Sigmoid colon (tissue), 7 donors: ENCODE measurements at places on chromosomes 4 and X. TPM values are rescaled to one million over a fixed set of nuclear protein-coding genes. Genes with fewer than 3 reads are reported as not detected.

- no peak for DNase-seq
Observed at GRCh38 chrX:140346729-140347128, 158.1 kb downstream of the SOX3 start.

- DNase-seq, result no peak
Observed at GRCh38 chr4:19455196-19455595, 796.5 kb upstream of the SLIT2 start.

- no peak for DNase-seq
Observed at GRCh38 chr4:142512161-142512560, 333.9 kb downstream of the INPP4B start.

DNA sequence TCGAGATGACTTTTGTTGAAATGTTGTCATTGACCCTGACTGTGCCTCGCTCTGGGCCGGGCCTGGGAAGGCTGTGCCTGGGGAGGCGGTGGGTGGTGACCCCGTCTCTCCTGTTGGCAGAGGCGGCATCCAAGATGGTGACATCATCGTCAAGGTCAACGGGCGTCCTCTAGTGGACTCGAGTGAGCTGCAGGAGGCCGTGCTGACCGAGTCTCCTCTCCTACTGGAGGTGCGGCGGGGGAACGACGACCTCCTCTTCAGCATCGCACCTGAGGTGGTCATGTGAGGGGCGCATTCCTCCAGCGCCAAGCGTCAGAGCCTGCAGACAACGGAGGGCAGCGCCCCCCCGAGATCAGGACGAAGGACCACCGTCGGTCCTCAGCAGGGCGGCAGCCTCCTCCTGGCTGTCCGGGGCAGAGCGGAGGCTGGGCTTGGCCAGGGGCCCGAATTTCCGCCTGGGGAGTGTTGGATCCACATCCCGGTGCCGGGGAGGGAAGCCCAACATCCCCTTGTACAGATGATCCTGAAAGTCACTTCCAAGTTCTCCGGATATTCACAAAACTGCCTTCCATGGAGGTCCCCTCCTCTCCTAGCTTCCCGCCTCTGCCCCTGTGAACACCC, 36.4 kb downstream of the HTRA3 start:
- peak; percentile 70 for DNase-seq

DNA sequence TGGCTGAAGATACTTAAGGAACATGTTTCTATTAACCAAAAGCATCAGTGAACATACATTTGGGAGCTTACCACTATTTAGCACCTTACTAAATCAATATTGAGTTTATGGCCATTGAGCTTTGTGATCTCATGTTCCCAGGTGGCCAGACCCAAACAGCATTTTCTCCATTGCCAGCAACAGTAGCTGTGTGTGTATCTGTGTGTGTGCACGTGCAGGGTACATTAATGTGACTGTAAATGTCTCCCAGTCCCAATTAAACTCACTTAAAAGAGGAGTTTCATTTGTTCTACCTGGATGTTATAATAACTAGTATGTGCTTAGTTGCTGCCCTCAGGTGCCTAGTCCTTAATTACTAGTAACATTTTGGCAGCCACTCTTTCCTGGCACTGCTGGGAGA, 282.4 kb downstream of the NR3C2 start:
- DNase-seq, result no peak

DNA sequence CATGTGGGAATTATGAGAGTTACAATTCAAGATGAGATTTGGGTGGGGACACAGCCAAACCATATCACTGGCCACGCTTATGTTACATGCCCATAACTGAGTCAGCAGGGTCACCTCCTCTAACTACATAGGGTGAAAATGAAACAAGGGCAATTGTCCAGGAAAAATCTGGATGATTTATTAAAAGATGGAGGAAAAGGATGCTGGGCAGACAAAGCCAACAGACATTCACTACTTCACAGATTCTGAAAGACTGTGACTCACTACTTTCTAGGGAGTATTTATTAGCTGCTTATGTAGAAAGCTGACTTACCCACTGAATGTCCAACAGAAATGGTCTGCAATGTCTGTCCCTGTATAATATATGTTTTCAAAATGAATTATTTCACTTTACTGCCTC, 72.4 kb downstream of the APBB2 start:
- DNase-seq, result no peak

DNA sequence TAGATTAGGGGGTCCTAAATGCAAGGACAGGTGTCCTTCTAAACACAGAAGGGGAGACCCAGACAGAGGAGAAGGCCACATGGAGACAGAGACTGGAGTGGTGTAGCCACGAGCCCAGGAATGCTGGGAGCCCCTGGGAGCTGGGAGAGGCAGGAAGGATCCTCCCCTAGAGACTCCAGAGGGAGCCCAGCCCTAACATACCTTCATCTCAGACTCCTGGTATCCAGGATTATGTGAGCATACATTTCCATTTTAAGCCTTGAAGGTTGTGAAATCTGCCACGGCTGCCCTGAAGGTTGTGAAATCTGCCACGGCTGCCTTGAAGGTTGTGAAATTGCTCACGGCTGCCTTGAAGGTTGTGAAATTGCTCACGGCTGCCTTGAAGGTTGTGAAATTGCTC, 148.4 kb downstream of the ASMT start:
- no peak for DNase-seq

DNA sequence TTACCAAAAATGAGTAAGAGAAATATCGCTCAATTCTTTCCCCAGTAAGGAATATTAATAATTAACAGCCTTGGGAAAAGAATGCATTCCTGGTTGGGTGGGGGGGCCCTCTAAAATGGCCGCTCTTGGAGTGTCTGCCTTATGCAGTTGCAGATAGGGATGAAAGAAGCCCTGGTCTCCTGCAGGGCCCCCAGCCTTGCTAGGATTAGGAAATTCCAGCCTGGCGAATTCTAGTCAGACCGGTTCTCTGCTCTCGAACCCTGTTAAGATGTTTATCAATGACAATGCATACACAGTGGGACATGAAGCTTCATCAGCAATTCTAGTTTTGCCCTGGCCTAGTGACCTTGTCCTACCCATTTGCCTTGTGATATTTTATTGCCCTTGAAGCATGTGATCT, 1047.7 kb upstream of the GRID2 start:
- no peak for DNase-seq

GRCh38 chr4:109179061-109179460, 123.4 kb downstream of the COL25A1 start:
- no peak for DNase-seq

DNA sequence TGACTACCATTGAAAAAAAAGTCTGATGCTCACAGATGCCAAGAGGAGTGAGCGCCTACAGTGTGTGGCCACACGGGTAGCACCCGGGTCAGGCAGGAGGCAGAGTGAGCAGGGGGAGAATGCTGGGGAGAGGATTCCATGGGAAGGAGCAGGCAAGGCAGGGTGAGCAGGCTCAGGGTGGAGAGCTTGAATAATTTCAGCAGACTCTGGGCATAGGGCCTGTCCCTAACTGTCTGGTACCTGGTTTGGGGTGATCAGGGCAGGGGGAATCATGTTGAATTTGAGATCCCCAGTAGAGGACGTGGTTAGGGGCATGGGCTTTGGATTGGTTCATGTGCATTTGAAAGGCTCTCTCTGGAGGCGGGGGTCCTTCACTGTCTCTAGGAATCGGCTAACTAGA, 51.2 kb upstream of the TLR3 start:
- DNase-seq, result no peak

DNA sequence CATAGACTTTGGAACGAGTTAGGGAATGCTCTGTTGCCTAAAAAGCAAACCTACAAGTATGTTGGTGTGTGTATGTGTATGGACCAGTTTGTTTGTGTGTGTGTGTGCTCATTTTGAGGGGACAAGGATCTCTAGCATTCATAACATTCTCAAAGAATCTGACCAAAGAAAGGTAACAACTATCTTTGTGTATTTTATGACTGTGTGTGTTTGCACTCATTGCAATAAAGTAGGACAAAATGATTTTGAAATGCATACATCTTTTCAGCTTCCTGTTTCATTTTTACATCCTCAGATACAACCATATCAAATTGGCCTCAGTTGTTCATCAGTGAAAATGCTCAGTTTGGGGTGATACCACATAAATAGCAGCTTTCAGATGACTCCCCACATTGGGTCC, 8.3 kb upstream of the XK start:
- no peak for DNase-seq

DNA sequence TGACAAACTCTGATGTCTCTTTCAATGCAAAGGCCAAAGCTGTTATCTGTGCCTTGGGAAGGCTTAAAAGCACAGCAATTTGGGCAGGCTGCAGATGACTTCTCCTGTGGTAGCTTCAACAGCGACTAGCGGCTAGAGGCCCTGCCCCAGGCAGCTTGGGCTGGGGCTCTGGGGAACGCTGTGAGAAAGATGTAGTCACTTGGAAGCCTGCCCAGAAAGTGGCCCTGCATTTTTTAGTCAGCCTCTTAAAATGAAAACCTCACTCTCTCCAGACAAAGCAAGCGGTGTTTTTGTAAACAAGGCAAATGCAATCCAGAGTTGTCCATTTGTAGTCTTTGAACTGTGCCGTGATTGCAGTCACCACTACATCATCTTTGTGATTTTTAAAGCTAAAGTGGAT, 27.5 kb downstream of the PCYT1B start:
- DNase-seq, result no peak

DNA sequence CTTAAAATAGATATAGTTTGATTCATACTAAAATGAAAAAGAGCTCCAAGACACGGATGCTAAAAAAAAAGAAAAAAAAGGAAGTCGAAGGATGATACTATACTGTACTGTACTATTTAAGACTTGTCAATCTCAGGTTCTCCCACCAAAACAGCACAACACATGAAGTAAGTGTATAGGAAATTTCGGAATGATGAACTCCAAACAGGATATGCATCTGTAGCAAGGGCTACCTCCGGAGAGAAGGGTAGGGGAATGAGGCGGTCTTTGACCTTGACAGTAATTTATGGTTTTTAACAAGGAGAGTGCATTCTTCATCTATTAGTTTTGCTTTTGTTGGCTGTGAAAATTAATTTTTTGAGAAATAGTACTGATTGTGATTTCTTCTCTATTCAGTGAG, 541 bp upstream of the FIP1L1 start:
- DNase-seq, result no peak

DNA sequence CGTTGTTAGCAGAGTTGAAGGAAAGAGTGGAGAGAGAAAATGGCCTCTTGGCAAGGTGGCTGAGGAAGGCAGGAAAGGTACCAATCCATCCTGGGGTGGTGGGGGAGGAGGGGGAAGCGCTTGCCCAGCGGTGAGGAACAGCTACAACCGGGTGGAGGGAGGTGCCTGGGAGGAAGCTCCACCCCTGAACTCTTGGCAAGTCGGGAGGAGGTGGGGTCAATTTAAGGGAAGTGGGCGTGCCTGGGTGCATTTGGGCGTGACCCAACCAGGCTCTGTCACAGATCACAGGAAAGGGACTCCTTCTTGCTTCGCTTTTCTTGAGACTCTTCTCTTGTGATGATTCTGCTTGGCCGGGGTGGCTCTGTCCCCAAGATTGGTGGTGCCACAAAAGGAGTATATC, 41.7 kb downstream of the BCORL1 start:
- DNase-seq, result peak; percentile 86

GRCh38 chrX:39133971-39134370, 332.7 kb downstream of the MID1IP1 start:
- DNase-seq, result no peak

GRCh38 chr4:113955948-113956347, 23.5 kb downstream of the ARSJ start:
- DNase-seq, result no peak

GRCh38 chrX:118976599-118977340, 2.4 kb downstream of the LONRF3 start:
- DNase-seq, result peak; percentile 80

DNA sequence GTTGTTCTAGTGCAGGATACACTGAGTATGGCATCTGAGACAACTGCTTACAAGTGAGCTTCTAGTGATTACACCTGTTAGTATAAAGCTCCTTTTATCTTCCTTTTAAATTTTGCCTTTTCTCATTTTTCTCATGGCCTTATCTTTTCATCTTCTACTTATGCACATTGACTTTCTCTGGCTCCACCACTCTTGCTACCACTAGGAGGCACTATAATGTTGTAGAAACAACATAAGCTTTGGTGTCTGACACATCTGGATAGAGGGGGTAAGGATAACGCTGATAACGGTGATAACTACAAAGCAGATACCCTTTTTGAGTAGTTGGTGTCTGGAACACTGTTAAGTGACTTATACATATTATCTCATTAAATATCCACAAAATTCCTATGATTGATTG, 187.4 kb upstream of the TEX13C start:
- no peak for DNase-seq

DNA sequence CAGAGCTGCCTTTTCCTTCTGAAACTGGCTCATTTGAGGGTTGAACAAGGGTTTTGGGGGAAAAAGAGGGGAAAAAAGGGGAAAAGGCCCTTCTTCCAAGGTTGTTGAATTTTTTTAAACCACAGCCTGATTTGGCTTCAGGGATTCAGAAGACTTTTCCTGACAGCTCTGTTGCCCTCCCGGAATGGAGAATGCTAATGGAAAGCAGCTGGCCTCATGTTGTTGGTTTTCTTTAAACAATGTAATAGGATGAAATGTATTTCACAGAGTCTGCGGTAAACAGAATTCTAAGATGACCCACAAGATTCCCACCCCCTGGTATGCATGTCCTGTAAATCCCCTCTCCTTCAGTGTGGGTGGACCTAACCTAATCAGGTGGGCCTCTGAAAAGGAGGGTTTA, 3.3 kb upstream of the KIAA1210 start:
- no peak for DNase-seq

- no peak for DNase-seq
Observed at GRCh38 chrX:107935200-107935599, 47.0 kb downstream of the TEX13B start.

ZFYVE28 gene
- polyA plus RNA-seq, result 24.1 TPM

F11 gene
- 0.54 TPM for polyA plus RNA-seq

ATOH1 gene
- 57.6 TPM for polyA plus RNA-seq

CMC4 gene
- polyA plus RNA-seq, result 10.5 TPM

CSN1S1 gene
- polyA plus RNA-seq, result 0.20 TPM

MYOZ2 gene
- 0.35 TPM for polyA plus RNA-seq

PTCHD1 gene
- 0.28 TPM for polyA plus RNA-seq

UBE2D3 gene
- 352 TPM for polyA plus RNA-seq
